Psoas muscle (tissue), 8 donors: ENCODE measurements at places on chromosomes 1 and 21.

GRCh38 chr1:154608397-154609270 is 648 bp upstream of the ADAR start:
- peak; percentile 66 for DNase-seq

GRCh38 chr1:17020502-17020901 is 8.8 kb upstream of the ATP13A2 start:
- DNase-seq, result no peak

DNA sequence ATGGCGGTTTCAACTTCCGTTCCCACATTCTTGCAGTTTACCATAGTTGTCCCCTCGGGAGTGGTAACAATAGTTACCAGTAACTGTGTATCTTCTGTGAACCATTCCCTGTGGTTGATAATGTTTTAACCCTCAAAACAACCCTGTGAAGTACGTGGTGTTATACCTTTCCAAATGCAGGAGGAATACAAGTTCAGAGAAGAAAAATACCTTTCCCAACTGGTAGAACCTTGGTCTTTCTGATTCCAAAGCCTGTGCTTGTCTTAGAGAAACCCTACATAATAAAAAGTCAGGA is 789 bp downstream of the BTF3L4 start:
- no peak for DNase-seq

- no peak for DNase-seq
These were observed 132.9 kb upstream of the RAB4A start for GRCh38 chr1:229138058-229138457.

DNA sequence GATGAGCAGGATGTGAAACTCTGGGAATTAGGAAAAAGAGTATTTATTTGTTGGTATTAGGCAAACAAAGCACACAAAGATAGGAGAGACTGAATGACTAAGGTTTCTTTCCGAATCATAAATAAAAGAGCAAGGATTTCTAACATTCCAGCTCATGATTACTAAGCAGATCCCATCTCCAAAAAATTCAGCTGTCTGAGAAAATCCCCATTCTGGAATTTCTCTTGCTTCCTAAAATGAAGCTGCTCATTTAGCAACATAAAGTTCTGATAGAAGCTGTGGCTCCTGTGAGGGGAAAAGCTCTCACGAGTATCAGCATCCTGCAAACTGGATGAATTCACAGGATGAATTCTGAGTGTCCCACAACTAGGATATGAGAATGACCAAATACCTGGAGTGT is 6.7 kb upstream of the SH2D5 start:
- DNase-seq, result no peak

DNA sequence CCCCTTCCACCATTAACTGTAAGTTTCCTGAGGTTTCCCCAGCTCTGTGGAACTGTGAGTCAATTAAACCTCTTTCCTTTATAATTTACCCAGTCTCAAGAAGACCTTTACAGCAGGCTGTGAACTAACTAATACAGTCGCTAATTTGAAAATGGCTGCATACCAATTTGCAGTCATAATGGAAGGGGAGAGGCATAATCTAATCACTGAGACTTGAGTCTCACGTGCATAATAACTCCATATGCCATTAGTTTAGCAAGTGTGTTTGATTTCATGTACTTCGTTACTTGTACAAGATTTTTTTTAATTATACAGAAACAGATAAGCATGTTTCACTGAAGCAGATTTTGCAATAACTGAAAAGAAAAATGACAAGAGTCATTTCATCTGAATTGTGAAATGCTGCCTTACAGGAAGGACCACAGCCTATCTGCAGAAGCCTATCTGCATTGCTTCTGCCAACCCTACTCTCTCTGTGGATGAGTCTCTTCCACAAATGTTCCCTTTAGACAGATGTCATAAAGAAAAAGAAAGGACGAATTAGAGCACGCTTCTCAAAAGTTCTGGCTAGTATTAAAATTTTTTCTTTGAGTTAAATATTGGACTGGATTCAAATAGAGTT is 99.1 kb downstream of the PTGER3 start:
- DNase-seq, result no peak

- no peak for DNase-seq
These were observed 2.3 kb downstream of the DHX9 start for GRCh38 chr1:182841368-182841988.

GRCh38 chr1:219347921-219348391 is 174.3 kb downstream of the LYPLAL1 start:
- peak; percentile 46 for DNase-seq

GRCh38 chr1:184033711-184034167 is 3.8 kb downstream of the COLGALT2 start:
- no peak for DNase-seq

DNA sequence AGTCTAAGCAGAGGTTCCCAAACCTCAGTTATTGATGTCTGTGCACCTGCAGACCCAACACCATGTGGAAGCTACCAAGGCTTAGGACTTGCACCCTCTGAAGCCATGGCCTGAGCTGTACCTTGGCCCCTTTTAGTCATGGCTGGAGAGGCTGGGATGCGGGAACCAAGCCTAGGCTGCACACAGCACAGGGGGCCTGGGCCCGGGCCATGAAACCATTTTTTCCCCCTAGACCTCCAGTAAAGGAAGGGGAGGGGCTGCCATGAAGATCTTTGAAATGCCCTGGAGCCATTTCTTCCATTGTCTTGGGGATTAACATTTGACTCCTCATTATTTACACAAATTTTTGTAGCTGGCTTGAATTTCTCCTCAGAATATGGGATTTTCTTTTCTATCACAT is 265.9 kb downstream of the PDE4B start:
- DNase-seq, result no peak

DNA sequence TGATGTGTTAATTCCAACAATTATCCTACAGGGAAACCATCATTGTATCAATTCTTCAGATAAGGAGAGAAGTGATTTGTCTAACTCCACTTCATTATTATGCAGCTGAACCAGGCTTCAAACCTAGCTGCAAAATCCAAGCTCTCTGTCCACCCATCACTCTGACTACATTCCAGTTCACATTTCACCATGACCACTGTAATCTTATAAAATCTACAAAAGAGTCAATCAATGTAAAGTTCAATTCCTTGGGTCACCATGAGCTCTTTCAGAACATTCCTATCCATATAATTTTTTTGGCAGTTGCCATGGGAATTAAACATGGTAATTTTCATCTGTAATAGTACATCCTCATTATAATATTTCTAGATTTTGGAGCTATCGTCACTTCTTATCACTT is 100.9 kb downstream of the PLPPR5 start:
- no peak for DNase-seq

GRCh38 chr1:230922620-230923019 is 54.3 kb upstream of the C1orf198 start:
- DNase-seq, result no peak

- no peak for DNase-seq
These were observed 22.1 kb upstream of the IL19 start for GRCh38 chr1:206748348-206749030.

DNA sequence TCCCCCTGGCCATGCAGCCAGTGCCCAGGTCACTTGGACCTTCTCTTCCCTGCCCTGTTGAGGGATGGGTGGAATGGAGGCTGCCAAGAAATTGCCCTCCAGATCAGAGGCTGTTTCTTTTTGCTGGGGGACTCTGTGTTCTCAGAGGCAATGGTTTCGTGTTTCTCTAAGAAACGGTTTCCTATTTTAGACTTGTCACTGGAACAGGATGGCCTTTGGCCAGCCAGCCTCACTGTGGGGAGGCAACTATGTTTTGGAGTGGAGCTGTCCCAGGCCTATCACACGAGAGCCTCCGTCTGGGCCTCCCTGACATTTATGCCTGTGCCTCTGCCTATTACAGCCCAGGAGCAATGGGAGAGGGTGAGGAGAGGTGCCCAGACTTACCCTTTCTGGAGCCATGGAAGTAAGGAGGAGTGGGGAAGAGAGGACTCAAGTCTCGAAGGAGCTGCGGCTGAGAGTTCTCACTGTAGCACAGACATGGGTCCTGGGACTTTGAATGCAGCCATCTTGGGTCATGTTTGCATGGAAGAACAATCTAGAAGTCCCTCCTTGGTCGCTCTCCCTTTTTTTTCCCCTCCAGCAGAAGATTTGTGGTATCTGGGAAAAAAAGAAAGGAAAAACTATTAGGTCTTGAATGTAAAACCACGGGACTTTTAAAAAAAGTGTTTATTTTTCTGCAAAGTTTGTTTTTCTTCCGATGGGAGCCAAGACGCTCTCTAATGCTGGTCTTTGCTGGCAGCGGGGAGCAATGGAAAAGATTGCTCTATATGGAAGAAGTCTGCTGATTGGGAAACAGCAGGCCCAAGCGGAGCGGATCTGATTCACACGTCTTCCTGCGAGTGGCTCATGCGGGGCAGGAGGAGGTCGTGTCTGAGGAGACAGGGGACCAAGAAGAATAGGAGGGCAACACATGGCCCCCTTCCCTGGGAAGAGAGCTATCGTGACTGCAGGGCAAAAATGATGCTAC is 219.2 kb downstream of the FOXD2 start:
- DNase-seq, result peak; percentile 30

GRCh38 chr1:112304612-112305011 is 91.4 kb upstream of the CTTNBP2NL start:
- DNase-seq, result no peak

- DNase-seq, result no peak
These were observed 17.1 kb upstream of the ZBTB21 start for GRCh38 chr21:42027085-42027821.

DNA sequence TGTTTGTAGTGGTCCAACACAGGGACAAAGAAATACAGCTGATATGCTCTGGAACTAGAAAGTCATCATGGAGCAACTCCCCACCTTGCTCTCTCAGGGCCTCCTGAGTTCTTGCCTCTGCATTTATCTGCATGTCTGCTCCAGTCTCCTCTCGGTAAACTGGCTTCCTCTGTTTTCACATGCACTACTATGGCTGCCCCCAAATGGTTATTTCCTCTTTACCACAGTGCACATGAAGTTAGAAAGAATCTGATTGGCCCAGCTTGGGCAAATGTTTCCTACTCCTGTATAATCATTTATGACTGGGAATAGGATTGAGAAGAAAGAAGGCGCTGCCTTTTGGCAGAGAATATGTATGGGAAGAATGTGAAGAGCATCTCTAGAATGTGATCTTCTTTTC is 16.5 kb upstream of the PSMB2 start:
- DNase-seq, result no peak

- no peak for DNase-seq
These were observed 12.2 kb downstream of the TXNIP start for GRCh38 chr1:145983960-145984830.

DNA sequence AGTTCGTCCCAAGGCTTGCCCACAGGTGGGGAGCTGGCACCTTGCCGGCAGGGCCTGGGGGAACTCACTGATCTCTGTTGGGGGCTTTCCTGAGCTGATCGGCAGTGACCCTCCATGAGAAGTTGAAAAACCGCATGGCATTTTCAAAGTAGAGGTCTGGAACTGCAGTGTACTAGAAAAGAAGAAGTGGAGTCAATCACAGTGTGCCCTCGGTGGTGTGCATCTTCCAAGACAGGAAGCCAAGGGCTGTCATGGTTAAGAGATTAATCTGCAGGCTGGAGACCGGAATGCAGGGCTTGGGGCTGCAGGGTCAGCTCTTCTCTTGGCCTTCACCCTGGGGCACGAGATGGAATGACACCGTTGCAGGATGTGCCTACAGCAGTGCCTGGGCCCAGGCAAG is 56.8 kb downstream of the ECE1 start:
- DNase-seq, result no peak

GRCh38 chr1:106651028-106651762 is 405.3 kb upstream of the PRMT6 start:
- DNase-seq, result no peak

- DNase-seq, result peak; percentile 67
These were observed 14.7 kb upstream of the KCNE1 start for GRCh38 chr21:34526618-34527290.

GRCh38 chr1:98441281-98441680 is 220.2 kb upstream of the SNX7 start:
- no peak for DNase-seq

DNA sequence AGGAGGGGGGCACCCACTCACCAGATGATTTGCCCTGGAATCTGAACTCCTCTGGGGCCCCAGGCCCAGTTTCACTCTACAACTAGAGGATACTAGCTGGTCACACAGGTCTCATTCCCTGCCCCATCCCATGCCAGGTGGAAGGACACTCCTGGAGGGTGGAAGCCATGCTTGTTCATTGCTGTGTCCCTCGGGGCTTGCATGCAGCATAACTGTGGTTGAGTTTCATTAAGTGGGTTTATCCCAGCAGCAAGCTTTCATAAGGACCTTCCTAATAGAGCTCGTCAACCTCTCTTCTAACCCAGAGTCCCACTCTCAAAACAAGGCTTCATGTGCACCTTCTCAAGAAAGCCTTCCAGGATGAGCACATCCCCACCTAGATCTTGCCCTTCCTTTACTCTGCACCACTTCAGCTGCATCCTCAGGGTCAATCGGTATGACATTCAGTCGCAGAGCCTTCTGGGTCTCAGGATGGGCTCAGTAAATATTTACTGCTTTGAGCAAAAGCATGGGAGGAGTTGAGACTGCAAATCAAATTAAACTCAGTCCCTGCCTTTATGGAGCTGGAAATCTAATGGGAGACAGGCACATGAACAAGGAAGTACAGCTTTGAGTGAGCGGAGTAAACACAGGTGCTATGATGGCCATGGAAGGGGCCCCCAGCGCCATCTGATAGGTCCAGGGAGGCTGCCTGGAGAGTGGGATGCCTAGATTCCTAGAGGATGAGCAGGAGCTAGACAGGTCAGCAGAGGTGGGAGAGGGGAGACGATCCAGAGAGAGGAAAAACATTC is 32.3 kb downstream of the LAMB3 start:
- DNase-seq, result no peak

DNA sequence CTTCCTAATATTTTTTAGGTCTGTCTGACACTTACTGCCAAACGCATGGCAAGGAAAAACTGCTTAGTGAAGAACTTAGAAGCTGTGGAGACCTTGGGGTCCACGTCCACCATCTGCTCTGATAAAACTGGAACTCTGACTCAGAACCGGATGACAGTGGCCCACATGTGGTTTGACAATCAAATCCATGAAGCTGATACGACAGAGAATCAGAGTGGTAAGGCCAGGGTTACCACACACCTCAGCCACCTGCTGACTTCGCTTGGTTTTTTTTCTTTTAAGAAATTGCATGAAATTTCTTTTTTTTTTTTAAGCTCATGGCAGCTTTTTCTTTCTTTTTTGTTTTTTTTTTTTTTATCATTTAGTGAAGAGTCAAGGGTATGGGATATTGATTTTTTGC is 17.2 kb downstream of the ATP1A1 start:
- no peak for DNase-seq

DNA sequence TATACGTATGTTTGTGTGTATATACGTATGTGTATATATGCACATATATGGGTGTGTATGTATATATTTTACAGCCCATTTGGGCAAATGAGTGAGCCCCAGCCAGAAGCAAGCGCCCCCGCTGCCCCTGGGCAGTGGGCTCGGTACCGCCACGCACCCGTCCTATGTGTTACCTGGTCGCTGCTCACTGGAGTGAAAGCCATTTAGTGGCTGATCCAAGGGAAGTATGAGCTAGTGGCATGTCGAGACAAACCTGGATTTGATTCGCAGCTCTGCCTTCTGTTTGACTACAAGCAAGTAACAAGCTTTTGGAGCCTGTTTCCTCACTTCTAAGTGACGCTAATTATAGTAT is 35.8 kb upstream of the JAK1 start:
- peak; percentile 23 for DNase-seq

- no peak for DNase-seq
These were observed 19.3 kb downstream of the TEX38 start for GRCh38 chr1:46690931-46691421.

GRCh38 chr1:81330111-81330510 is 470.6 kb upstream of the ADGRL2 start:
- DNase-seq, result no peak

GRCh38 chr1:234862944-234863515 is 253.1 kb upstream of the IRF2BP2 start:
- peak; percentile 87 for DNase-seq

GRCh38 chr1:229412056-229412455 is 21.8 kb downstream of the ACTA1 start:
- DNase-seq, result no peak

- no peak for DNase-seq
These were observed 4.7 kb downstream of the FOXO6 start for GRCh38 chr1:41365772-41366454.
